ENCODE measurements at places on chromosomes 4 and X. TPM values are rescaled to one million over a fixed set of nuclear protein-coding genes. Genes with fewer than 3 reads are reported as not detected.
A peak's percentile ranks its signal among the peaks of the same experiment; 100 is the strongest.

GRCh38 chrX:108000751-108001150 lies 18.6 kb upstream of the TEX13B start:
- no peak for DNase-seq

The SOWAHB gene
- not detected for total RNA-seq

The EVC gene
- 17.5 TPM for total RNA-seq

The CTAG1A gene
- total RNA-seq: not detected

DNA sequence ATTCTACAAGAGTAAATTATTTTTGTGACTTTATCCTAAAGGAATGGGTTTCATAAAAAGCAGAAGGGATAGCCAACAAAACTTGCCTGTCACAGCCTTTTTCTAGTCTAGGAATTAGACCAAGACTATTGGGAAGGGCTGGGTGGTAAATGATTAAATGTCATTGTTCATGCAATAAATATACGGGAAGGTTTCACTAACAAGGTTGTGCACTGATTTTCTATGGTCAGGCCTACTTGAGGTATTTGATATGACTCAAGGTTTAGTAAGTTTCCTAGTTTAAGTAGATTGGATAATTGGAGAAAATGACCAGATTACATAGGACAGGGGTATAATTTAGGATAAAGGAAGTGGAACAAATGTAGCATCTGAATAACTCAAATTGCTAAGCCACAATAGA lies 249.1 kb upstream of the BMP3 start:
- DNase-seq: no peak

- DNase-seq: no peak
Observed at GRCh38 chr4:182547435-182547834, 304.2 kb downstream of the TENM3 start.

The SOWAHD gene
- not detected for total RNA-seq

GRCh38 chr4:1309261-1310010 lies 19.7 kb downstream of the MAEA start:
- DNase-seq: peak; percentile 85

DNA sequence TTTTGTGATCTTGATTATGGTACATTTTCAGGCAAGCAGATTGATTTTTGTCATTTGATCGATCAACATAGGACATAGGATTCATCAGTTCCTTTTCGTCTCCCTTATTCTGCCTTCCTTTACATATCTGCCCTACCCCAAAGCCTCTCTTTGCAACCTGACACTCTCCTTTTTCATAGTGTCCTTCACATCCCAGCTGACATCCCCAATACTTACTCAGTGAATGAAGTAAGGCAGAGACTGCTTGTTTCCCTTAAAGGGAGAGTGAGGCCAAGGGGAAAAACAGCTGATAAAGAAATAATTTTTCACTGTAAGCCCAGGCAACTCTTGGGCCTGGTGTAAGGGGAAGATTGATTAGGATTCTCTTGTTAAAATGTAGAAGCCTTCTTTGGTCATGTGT lies 69.8 kb downstream of the GBA3 start:
- DNase-seq: no peak

The FDCSP gene
- not detected for total RNA-seq

DNA sequence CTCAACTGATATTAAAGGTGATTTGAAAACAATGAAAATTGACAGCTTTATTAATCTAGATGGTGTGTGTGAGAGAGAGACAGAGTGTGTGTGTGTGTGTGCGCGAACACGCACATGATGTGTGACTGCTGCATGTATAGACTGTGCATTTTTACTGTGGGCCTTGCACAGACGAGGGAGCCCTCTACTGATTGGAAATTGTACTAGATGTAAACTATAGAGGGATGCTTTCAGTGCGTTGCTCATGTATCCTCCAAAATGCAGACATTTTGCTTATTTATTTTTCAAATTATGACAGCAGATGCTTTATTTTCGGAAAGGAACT lies 168.4 kb upstream of the GK2 start:
- peak; percentile 5 for DNase-seq

The DCAF4L1 gene
- under 0.01 TPM for total RNA-seq

DNA sequence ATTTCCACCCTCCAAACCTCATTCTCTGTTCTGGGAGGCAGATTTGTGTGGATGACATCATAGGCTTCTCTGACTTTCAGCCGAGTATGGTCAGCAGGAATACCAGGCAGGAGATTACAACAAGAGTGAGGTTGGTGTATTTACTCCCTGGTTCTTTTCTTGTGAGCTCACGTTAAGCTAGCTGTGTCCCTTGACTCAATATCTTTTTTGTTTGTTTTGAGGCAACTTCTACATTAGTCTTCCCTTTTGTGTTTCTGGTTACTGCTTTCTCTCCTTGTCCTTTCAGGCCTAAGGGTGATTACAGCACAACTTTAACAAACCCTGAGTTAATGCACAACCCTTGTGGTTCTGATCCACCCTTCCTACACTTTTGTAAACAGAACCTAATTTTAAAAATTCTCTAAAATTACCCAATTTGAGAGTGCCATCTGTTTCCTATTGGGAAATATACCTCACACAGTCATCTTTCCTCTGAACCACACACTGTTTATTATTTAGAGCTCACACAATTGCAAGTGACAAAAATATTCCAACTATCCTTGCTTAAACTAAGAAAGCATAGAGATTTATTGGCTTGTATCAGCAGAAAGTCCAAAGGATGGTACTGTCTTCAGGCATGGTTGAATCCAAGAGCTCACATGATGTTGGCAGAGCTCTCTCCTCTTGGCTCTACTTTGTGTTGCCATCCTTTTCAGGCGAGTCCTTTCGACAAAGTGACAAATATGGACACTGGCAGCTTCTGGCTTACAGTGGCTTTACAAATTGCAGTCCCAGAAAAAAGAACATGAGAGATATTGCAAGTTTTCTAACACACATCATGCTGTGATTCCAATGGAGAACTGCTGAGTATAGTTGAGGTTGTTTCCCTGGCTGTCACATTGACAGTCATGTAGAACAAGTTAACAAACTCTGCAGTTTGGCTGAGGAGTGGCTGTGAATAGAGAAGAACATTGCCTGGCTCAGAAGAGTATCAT lies 150.5 kb upstream of the DDIT4L start:
- DNase-seq: peak; percentile 37

- no peak for DNase-seq
Observed at GRCh38 chr4:38976308-38976707, 55.9 kb downstream of the TMEM156 start.

The PTCHD1 gene
- not detected for total RNA-seq

- no peak for DNase-seq
Observed at GRCh38 chr4:91330555-91331137, 973.1 kb upstream of the GRID2 start.

- no peak for DNase-seq
Observed at GRCh38 chr4:101784957-101785356, 5.6 kb upstream of the BANK1 start.

Data from lung microvascular endothelial cell (primary cell).